ENCODE measurements at places on chromosomes 13 and 19.
A peak's percentile ranks its signal among the peaks of the same experiment; 100 is the strongest.

GRCh38 chr19:55486971-55487923 lies 989 bp upstream of the SSC5D start:
- DNase-seq: no peak

- DNase-seq: peak; percentile 96
Measured at GRCh38 chr19:40609561-40610395, 8.6 kb downstream of the LTBP4 start.

- no peak for DNase-seq
Measured at GRCh38 chr13:114066956-114067355, 65.5 kb downstream of the RASA3 start.

- DNase-seq: no peak
Measured at GRCh38 chr13:39590466-39591036, 12.4 kb downstream of the LHFPL6 start.

DNA sequence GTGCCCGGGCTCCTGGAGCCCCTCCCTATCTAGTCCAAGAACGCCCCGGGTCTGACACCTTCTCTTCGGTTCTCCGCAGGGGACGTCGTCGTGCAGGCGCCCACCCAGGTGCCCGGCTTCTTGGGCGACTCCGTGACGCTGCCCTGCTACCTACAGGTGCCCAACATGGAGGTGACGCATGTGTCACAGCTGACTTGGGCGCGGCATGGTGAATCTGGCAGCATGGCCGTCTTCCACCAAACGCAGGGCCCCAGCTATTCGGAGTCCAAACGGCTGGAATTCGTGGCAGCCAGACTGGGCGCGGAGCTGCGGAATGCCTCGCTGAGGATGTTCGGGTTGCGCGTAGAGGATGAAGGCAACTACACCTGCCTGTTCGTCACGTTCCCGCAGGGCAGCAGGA lies 3.4 kb downstream of the PVR start:
- DNase-seq: no peak
